ENCODE measurements at places on chromosomes 7 and 10. TPM values are rescaled to one million over a fixed set of nuclear protein-coding genes. Genes with fewer than 3 reads are reported as not detected.

OR9A2 gene
- polyA plus RNA-seq, result not detected

TRIM73 gene
- 2.6 TPM for polyA plus RNA-seq

INA gene
- not detected for polyA plus RNA-seq

OR2A1 gene
- not detected for polyA plus RNA-seq

UPK3B gene
- not detected for polyA plus RNA-seq
